Karpas-422 (cell line): ENCODE measurements at places on chromosomes 2 and 18.
A peak's percentile ranks its signal among the peaks of the same experiment; 100 is the strongest.

- DNase-seq, result no peak
These were observed 937 bp downstream of the EGR4 start for GRCh38 chr2:73292316-73292905.

DNA sequence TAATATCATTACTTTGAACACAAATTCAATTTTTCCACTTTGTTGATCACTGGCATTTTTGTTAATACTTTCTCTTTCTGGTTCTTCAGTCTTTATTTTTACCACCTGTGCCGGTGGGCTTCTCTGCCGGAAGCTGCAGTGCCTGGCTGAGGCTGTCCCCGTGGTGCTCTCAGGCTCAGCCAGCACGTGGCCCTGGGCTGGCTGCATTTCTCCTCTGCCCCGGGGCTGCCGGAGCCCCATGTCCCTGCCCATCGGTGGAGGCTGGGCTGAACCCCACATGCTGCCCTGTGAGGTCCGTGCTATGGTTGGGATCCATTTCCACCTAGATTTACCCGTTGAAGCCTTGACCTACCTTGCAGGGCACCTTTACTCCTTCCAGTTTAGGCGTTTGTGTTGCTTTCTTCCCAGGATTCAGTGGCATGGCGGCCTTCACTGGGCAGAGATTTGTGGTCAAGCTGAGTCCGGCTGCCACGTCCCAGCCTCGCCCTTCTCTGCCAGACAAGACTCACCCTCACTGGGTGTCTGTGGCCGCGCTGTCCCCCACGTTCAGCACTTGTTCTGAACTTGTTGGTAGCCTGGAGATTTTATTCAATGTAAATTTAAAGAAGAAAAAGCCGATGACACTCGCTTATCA is 12.8 kb upstream of the TMEM18 start:
- DNase-seq, result peak; percentile 65

- no peak for DNase-seq
These were observed 86.9 kb upstream of the MAPK4 start for GRCh38 chr18:50472941-50473340.

DNA sequence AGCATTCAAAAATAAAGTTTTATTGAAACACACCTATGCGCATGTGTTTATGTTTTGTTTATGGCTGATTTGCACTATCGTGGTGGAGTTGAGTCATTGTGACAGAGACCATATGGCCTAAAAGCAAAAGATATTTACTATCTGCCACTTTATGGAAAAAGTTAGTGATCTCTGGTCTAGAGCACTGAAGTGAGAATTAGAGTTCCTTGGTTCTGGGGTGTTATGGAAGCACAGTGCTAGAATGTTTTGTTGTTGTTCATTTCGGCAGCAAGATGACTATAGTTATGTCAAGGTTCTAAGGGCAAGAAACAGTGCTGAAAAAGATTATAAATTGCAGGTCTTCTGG is 416.5 kb downstream of the SLC4A3 start:
- no peak for DNase-seq

- no peak for DNase-seq
These were observed 20.9 kb upstream of the COL6A3 start for GRCh38 chr2:237434866-237435311.

DNA sequence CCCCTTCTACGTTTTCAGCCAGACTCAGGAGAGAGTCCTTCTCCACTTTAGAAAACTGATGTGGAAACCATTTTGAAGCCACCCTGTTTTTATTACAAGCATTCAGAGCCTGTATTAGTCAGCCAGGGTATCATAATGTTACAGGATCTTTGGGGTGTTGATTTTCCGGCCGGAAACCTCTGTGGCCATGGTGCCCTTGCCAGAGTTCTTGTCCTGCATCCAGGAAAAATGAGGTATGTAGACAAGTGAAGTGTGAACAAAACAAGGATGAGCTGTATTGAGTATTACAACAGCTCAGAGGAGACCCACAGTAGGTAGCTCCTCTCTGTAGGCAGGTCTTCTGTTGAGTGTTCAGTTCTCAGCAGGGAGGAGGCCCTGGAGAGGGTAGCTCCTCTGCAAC is 241.0 kb upstream of the COPS8 start:
- DNase-seq, result no peak

GRCh38 chr2:76197842-76198448 is 487.2 kb upstream of the GCFC2 start:
- DNase-seq, result peak; percentile 93

DNA sequence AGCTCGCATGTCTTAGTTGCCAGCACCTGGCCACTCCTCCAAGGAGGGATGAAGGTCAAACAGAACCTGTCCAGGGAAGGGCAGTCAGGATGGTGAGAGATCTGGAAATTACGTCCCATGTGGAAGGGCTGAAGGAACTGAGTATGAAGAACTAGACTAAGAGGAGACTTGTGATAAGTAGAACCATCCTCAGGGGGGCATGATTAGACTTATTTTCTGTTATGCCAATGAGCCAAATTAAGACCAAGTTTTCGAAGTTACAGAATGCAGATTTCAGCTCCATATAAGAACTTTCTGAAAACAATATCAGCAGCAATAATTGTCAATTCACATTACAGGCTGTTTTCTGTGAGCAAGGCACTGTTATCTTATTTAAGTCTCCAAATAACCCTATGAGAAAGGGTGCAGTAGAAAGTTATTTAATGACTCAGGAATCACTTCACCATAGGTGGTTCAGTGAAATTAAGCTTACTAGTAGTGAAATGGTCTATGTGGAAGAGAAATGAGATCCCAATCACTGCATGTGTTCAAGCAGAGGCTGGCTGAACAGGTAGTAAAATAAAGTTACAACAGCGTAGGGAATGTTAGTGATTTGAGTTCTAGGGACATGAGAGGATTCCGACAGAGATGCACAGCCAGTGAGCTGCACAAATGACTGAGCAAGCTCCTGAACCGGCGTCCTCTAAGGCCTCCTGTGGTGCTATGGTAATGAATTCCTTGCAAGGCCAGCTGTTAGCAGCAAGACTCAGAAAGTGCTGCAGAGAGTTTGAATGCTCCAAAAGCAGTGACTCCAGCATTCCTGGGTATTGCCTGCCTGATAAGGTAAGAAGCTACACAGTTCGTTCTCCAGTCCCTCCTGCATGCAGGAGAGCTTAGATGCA is 4.5 kb upstream of the DYM start:
- peak; percentile 57 for DNase-seq

GRCh38 chr2:173452416-173452815 is 97.7 kb downstream of the CDCA7 start:
- no peak for DNase-seq

- DNase-seq, result peak; percentile 48
These were observed 72.5 kb downstream of the GPR39 start for GRCh38 chr2:132489150-132489549.

- DNase-seq, result no peak
These were observed 1065.2 kb upstream of the FAM98A start for GRCh38 chr2:34664266-34664665.

GRCh38 chr2:199663157-199663556 is 187.8 kb downstream of the FTCDNL1 start:
- DNase-seq, result no peak

DNA sequence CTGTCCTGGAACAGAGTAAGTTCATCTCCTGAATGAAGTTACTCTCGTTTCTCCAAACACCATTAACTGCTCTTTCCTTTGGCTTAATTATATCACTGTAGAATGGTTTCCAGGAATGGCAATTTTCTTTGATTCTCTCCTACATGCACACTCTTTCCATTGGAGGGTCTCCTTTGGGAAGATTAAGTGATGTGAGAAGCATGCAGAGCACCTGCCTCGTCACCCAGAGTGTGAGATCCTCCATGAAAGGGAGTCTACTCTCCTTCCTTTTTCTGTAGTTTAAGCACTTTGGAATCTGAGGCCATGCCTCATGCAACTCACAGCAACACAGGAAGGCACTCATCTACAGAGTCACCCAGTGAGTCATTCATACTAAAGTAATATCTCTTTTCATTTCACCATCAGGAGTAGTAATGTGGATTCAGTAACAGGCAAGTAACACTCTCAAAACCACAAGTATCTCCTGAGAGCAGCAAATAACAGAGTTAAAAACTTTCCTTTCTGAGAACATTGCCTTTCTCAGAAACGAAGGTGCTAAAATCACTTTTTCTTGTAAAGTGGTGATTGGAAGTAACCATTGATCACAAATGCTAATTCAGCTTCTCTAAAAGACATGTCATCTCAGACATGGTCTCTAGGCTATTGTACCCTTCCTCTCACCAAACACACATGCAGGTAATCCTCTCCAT is 52.8 kb upstream of the IL1RL1 start:
- DNase-seq, result no peak

GRCh38 chr18:2237706-2238105 is 333.6 kb downstream of the METTL4 start:
- DNase-seq, result no peak
